ENCODE measurements at places on chromosomes 1 and 21. TPM values are rescaled to one million over a fixed set of nuclear protein-coding genes. Genes with fewer than 3 reads are reported as not detected.

Gene INTS11
- 66.6 TPM for total RNA-seq

Gene RPTN
- total RNA-seq = not detected

Gene KLHL17
- 9.7 TPM for total RNA-seq

Gene KRTAP7-1
- total RNA-seq = not detected
